HFF-Myc (cell line): ENCODE measurements at places on chromosomes 16 and 17.

DNA sequence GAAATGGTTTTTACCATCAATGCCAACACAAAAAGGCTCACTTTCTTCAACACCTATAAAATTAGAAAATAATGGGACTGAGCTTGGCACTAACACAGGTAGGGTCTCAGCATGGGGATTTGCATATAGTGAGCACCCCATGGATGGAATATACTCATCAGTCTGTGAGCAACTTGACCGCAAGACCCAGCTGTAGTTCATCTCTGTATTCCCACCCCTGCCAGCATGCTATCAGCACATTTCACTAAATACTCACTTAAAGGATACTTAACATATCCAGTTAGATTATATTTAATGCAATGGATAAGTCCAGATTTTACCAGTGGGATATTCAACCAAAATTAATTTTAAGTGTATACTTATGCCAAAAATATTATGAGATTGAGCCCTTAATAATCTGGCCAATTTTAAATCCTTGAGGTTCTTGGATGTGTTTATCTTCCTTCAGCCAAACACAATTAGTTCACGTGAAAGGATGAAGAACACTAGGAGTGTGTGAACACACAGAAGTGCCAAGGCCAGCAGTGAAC is 66.7 kb downstream of the C16orf95 start:
- DNase-seq: no peak

- no peak for DNase-seq
Measured at GRCh38 chr17:33113276-33113990, 121.8 kb downstream of the SPACA3 start.

- no peak for DNase-seq
Measured at GRCh38 chr17:78101542-78101941, 27.0 kb downstream of the TMC6 start.

GRCh38 chr17:4942760-4943508 is 2.9 kb downstream of the RNF167 start:
- DNase-seq: no peak

DNA sequence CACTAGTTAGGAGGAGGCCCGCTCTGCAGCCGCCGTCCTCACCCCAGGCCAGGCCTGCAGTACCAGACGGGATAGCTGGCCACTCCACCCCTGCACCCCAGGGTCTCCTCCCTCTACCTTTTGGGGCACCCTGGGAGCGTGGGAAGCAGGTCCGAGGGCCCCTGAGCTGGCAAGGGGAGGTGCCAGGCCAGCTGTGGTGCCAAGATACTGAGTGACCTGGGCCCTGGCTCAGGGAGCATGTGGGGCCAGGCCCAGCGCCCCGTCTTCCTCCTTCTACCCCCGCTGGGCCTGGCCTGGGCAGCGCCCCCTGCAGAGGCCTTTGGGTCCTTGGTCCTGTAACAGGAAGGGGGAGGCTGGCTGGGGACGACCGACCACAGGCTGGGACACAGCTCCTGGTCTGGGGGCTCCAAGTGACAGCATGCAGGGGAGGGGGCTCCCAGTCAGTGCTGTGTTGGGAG is 13.0 kb downstream of the PAM16 start:
- DNase-seq: no peak

GRCh38 chr17:69516225-69516624 is 101.7 kb downstream of the MAP2K6 start:
- no peak for DNase-seq

DNA sequence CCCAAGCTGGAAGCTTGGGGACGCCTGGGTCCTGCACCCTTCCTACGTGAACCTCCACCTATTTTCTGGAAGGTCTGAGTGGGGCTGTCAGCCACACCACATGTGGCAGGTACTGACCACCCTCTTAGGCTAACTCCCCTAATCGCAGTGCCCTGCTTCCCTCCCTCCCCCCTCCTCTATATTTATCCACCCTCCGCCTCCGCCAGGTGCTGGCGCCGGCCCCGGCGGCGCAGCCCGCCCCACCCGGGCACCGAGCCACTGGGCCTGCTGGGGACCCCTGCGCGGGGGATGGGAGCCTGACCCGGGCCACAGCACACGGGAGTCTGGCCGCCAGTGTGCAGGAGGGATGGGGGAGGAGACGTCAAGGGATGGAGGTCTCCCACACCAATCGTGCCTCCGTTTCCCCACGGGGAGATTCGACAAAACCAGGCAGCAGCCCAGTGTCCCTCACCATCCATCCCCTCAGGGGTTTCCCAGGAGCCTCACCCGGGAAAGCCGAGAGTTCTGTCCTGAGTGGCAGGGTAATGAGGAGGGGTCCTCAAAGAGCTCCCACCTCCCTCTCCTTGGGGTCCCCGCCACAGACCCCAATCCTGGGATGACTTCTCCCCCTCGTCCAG is 1.3 kb downstream of the PLEKHH3 start:
- no peak for DNase-seq

DNA sequence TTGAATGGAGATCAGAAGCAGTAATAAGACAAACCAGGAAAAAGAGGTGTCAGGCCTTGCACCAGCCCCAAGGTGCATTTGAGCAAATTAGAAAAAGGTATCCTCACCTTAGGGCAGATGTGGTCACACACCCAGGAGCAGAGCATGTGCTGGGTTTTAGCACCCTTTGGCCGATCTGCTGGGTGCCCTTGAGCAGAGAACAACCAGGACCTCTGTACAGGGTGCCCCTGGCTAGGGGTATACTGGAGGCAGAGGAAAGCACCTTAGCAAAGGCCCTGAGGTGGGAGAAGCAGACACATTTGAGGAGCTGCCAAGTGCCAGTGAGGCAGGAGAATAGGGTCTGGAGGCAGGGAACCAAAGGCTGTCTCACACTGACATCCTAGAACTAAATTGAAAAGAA is 67.0 kb downstream of the IQCK start:
- DNase-seq: no peak

GRCh38 chr16:56048425-56049105 is 142.7 kb upstream of the GNAO1 start:
- no peak for DNase-seq

GRCh38 chr17:68175416-68175815 is 72.4 kb upstream of the AMZ2 start:
- no peak for DNase-seq
